HFFc6 (cell line): ENCODE measurements at places on chromosomes 4 and X.

GRCh38 chr4:7556558-7556957, 121.8 kb upstream of the PSAPL1 start:
- DNase-seq = no peak

- peak; percentile 55 for DNase-seq
Measured at GRCh38 chr4:147019091-147019490, 73.4 kb upstream of the TTC29 start.

- peak; percentile 82 for DNase-seq
Measured at GRCh38 chrX:67619253-67619652, 75.4 kb downstream of the AR start.

- DNase-seq = no peak
Measured at GRCh38 chr4:144711700-144712456, 65.9 kb downstream of the HHIP start.

DNA sequence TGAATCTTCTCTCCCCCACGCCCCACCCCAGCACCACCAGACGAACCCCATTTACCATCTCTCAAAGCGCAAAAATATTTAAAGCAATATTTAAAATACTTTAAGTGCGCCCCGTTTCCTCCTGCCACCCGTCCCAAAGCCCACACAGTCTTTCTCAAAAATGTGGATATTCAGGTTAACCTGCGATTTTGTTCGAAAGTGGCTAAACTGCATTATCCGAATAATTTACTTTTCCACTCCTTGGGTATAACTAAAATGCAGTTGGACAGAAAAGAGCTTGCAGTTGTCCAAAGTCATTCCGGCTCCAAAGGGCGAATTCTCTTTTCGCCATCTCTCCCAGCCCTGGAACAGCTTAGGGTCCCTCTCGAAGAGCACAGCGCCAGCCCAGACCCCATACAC, 662 bp downstream of the SMIM43 start:
- DNase-seq = no peak

GRCh38 chrX:150731795-150732194, 38.6 kb downstream of the MTMR1 start:
- DNase-seq = peak; percentile 85

DNA sequence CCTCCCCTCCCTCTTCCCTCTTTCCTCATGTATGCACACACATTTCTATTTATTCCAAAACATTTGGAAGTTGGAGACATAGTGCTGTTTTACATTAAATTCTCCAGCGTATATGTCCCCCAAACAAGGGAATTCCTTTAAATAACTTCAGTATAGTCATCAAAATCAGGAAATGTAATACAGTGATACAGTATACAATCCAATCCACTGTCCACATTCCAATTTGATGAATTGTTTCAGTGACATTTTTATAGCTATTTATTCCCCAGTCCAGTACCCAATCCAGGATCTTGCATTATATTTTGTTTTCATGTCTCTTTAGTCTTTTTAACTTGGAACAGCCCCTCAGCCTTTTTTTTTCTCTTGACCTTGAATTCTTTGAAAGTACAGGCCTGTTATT, 233.0 kb downstream of the DKK2 start:
- peak; percentile 27 for DNase-seq

DNA sequence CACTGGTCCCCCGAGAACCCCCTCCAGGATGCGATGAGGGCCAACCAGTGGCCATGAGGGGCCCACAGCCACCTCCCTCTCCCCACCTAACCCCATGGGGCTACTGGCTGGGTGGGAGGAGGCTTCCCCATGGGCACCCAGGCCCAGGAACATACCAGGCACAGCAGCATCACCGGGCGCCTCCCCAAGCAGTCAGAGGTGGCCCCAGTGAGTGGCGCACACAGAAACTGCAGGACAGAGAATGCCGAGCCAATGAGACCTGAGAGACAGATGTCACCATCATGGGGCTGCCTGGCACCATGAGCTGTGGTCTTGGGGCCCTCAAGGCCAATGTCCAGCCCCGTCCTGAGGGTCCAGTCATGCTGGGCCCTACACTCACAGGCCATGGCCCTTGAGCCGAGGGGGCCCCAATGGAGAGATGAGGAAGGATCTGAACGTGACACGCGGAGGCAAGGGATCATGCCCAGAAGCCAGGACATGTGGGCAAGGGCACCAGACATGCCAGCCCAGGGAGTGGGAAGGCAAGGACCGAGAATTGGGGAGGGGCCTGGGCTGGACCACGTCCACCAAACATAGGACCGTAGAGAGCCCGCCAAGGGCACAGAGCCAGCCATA, 30.1 kb downstream of the NOP14 start:
- DNase-seq = no peak

DNA sequence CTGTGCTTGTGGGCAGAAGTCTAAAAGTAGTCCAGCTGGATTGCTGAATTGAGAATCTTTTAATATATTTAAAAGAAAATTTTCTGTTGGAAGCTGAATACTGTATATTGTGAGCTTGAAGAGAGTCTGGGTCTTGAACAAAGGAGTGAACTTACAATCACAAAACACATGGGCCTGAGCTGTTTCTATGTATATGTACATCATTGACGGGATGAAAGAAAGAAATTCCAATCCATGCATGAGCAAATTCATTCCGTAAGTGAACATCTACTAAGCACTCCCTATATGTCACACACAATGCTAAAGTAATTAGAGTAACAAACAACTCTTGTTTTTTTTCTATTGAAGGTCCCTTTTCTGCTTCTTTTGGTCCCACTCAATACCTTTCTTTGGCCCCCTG, 331.0 kb downstream of the HS3ST1 start:
- DNase-seq = no peak

- DNase-seq = no peak
Measured at GRCh38 chr4:8694226-8694625, 101.7 kb downstream of the CPZ start.

DNA sequence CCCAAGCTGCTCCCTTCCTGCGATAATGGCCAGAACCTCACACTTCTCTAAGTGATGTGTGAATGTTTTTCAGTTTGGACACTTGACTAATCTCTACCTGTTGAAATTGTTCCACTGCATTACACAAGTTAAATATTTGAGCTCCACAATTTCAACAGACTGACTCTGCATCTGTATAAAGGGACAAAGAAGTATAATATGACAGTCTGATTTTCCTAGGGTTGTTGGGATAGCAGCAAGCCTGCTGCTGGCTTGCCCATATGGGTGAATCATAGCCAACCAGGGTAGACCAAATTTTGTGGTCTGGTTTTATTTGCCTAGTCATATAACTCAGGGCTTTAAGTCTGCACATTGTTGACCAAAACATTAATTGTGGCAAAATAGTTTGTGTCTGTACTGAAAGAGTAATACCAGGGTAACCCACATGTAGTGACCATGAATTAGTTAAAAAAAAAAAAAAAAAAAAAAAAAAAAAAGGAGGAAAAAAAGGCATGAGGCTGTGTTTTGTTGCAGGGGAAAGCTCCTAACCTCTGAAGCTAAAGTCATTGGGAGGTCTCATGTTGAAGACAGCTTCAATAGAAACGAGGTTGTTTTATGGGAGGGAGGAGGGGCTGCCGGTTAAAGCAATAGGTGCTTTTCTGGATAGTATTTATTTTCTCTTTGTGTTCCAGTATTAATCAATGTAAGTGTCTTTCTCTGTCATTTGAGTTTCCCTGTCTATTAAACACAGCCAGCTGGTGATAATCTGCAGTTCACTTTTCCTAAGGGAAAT, 534.2 kb downstream of the RAB28 start:
- no peak for DNase-seq

DNA sequence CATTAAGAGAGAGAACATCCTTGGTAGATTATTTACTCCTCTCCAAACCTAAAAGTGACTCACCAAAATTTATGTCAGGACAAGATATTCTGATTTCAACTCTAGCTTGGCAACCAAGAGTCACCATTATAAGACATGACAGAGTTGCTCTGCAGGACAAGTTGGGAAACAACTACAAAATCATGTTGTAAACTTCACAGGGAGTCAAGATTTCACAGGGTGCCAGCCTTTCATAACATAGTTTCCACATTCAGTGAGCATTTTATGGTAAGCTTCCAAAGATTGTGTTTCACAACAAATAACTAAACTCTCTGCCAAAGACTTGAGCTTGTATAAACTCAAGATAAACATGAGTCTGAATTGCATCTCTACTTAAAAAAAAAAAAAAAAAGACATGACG, 121.0 kb upstream of the DIAPH2 start:
- peak; percentile 33 for DNase-seq

- DNase-seq = no peak
Measured at GRCh38 chrX:138034136-138034535, 468.2 kb downstream of the ZIC3 start.

GRCh38 chr4:174628191-174628590, 105.9 kb upstream of the HPGD start:
- DNase-seq = no peak

DNA sequence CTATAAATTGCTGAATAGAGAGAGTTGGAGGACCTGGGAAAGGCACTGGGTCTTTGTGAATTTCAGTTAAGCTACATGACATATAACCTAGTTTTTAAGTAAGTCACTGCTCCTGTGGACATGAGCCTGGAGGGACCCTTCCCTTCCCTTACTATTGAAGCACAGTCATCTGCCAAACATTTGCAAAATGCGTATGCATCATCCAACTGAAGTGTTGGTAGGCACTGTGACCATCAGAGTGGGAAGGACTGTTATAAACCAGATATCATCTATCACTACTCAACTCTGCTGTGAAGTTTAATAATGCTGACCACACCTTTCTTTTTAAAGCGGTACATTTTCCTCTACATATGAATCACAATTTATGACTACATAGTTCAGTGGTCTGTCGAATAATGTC, 5.2 kb downstream of the GABRA3 start:
- DNase-seq = no peak

DNA sequence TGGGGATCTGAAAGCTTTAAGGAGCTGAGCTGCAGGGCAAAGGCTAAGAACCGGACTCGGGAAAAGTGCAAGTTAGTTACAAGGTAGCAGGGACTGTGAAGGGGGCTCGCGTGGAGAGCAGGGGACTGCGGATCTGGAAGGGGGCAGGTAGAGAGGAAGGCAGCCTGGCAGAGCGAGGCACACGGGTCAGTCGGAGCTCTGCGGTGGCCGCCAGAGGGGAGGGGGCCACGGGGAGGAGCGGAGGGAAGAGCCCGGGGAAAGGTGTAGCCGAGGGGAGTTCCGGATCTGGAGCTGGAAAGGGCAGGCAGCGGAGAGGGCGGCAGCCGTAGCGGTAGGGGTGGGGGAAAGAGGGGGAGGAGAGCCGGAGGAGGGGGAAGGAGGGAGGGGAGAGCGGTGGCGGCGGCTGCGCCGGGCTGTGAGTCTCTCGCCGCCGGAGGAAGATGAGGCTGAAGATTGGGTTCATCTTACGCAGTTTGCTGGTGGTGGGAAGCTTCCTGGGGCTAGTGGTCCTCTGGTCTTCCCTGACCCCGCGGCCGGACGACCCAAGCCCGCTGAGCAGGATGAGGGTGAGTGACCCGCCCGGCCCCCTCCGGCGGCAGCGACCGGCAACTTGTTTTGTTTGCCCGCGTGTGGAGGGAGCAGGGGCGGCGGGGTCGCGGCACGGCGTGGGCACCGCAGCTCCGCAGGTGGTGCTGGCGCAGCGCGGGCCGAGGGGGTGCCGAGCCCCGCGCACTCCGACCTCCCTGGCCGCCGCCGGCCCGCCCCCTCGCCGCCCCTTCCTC, at the start of gene GALNT7:
Gene GALNT7 (plus strand): TSS at position 416 of the 782 bp plus-strand sequence. CDS start 25 bp downstream, at position 441.
- DNase-seq = no peak

- DNase-seq = no peak
Measured at GRCh38 chrX:10502961-10503360, 117.4 kb downstream of the MID1 start.

- DNase-seq = peak; percentile 10
Measured at GRCh38 chrX:130704053-130705038, 198.7 kb downstream of the ENOX2 start.

DNA sequence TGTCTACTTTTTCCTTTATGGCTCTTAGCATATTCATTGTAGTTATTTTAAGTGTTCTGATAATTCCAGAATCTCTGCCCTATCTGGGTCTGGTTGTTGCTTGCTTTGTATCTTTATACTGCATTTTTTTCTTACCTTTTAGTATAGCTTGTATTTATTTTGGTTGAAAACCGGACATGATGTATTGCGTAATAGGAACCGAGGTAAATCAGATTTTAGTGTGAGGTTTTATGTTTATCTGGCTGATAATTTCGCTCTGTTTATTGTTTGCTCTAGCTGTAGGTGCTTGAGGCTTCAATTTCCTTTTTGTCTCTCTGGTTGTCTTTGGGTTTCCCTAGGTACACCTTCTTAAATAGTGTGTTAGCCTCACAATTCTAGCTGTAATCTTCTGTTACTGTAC, 263.8 kb upstream of the LCORL start:
- DNase-seq = no peak

DNA sequence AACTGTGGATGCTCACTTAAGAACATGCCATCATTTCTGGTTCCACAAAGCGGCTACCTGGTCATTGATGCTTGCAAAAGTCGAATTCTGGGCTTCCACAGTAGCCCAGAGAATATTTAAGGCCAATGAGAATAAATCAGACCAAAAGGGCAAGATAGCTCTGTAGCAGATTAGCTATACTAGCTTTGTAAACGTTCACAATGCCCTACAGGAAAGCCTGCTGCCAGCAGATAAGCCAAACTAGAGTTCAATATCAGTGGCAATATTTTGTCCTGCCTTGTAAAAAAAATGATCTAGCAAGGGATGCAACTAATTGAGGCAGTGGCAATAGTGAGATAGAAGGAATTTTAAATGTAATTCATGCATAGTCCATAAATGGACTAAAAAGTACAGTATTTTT, 387.7 kb upstream of the TEX13C start:
- DNase-seq = no peak

- DNase-seq = no peak
Measured at GRCh38 chr4:73617256-73617655, 3.0 kb downstream of the RASSF6 start.

DNA sequence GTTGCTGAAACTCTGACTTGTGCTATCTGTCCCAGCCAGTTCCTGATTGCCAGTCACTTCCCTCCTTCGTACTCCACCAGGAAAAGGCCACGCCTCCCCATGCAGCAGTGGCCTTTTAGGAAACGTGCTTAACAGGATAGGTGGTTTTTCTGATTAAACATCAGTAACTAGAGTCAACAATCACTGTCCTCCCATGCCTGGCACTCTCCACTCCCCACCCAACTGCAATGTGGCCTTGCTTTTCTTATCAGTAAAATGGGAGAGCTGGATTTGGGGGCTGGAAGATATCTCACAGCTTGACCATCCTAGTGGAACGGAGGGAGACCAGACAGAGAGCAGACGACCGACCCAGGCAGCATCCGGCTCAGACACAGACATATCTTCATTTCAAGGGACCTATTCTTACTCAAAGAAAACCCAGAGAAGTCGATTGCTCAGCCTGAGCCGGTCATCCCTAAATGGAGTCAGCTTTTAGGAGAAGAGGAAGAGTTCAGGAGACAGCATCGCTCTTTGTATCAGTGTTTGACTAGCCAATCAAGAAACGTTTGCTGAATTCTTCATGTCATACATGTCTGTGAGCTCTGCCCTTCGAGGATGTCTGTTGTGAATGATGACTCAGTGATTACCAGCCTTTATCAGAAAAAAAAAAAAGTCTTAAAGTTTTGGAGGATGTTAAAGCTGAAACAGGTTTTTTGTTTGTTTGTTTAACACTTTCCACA, 12.7 kb upstream of the UBA6 start:
- DNase-seq = peak; percentile 53

DNA sequence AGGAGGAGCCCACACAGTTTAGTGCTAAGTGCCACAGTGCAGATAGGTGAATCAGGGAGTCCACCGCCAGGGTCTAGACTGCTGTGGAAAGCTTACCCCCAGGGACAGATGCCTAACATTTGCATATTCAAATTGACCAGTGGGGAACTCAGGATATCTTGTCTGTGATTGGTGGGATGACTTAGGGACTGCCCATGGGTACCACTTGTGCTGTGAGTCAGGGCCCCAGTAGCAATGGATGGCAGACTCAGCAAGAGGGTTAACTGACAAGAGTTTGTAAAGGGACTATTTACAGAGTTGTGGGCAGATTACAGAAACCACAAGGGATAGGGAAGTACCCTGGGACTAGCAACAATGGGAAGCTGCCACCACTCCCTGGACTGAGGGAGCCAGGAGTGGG, 282.1 kb downstream of the BCOR start:
- no peak for DNase-seq
